Left lung (tissue), 14 donors: ENCODE measurements at places on chromosomes 7 and 10. TPM values are rescaled to one million over a fixed set of nuclear protein-coding genes. Genes with fewer than 3 reads are reported as not detected.

DNA sequence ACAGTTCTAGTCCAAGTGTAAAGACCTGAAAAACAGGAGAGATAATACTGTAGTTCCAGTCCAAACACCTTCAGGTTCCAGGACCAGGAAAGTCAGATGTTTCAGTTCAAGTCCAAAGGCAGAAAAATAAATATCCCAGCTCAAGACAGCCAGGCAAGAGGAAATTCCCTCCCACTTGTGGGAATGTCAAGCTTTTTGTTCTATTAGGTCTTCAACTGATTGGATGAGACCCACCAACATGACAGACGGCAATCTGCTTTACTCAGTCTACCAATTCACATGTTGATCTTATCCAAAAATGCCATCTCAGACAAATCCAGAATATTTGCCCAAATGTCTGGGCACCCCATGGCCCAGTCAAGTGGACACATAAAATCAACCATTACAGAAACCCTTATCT, 33.1 kb downstream of the SEMA3D start:
- DNase-seq: no peak

DNA sequence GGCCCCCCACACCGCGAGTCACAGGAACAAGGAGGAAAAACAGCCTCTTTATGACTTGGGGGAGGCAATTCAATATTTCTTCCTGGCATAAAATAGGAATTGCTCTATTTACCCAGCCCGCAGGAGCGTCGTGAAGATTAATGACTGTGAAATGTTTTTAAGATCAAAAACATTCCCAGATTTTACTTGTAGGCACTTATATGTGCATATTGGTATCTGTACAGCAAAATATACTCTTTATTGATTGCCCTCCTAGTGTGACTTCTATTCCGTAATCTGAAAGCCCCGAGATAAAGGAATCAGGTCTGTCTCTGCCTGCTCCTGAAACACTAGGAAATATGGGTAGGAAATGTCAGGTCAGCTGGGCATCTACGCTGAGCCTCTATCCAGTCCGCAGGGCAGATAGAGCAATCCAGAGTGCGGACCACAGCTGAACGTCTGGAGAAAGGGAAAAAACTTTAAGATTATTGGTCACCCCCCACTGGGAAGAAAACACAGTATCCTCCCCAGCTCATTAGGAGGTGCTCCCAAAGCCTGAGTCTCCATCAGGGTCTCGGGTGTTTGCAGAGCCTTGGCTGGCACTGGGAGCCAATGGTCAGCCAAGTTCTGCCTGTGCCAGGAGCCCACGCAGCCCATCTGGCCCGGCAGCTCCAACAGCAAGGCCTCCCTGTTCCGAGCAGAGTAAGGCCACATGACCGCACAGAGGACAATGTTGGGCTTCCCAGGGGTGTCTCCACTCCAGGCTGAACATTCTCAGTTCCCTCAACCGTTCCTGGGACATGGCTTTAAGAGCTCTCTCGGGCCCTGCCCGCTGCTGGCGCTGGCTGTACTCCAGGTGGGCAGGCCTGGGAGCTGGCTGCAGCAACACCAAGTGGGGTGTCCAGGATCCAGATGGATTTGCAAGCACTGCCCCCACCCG, 7.7 kb downstream of the CTBP2 start:
- peak; percentile 81 for DNase-seq

DNA sequence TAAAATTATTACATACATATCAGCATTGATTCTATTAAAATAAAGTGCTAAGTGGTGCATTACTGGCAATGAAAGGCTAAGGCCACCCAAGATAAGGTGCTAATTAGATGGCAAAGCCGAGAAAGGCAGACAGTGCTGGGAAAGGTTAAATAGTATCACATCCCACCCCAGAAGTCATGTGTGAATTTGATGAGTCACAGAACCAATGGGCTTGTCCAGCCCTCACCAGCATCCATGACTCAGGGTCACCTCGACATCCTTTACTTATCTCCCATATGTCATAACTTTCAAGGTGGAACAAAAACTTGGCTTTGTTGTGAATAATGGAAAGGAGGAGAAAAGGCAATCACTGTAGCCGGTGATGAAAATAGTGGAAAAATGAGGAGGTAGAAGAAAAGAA, 459.1 kb downstream of the PLXNA4 start:
- no peak for DNase-seq

GRCh38 chr10:132186488-132187429, at the start of gene DPYSL4:
Gene DPYSL4 (plus strand): TSS chr10:132186948. CDS start chr10:132187064, 116 bp downstream.
- DNase-seq: peak; percentile 79

GRCh38 chr7:69599955-69600709, 1.9 kb downstream of the AUTS2 start:
- DNase-seq: no peak

DNA sequence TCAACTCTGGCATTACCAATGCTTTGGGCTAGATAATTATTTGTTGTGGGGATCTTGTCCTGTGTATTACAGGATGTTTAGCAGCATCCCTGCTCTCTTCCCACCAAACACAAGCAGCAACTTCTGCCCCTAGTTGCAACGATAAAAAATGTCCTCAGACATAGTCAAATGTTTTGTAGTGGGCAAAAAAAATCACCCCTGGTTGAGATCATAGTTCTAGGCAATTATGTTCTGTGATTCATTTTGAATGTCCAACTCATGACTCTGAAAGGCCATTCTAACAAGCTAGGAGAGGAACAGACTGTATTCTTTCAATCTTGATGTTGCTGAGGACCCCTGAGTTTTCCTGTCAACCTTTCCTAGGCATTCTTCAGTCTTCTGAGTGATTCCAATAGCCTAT, 79.5 kb downstream of the RTKN2 start:
- no peak for DNase-seq

- no peak for DNase-seq
These were observed 201.2 kb upstream of the PRKCQ start for GRCh38 chr10:6781133-6781770.

- DNase-seq: no peak
These were observed 1.1 kb downstream of the JMJD1C start for GRCh38 chr10:63464402-63465292.

DNA sequence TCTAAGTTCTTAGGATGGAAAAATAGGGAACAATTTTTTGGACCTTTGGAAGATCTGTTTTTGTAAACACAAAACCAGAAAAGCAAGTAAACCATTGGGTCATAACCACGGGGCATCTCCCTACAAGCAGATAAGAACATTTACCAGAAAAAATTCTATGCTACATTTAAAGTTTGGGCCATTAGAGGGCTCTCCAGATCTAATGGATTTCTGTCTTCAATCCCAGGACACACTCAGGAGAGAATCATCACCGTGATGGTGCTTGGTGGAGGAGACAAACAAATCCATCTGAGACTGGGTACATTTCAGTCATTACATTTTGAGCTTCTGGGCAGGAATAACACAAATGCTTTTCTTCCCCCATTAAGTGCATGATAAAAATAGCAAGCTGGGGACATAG, 178.4 kb upstream of the TARP start:
- DNase-seq: peak; percentile 17

DNA sequence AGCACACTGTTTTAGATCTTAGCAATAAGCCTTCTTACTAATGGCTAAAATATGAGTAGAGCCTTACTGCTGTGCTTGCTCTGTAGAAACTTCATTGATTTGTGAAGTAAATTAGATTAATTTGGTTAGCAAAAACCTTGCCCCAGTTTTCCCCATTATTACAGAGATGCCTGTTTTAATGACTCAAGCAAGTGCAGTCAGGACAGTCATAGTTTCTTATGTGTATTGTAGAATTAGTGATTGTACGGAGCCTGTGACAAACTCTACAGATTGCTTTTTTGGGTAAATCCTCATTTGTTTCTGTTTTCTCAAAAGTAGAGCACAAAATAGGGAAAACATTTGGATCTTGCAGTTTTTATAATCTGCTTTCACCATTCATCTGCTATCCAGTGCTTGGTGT, 7.0 kb downstream of the TAX1BP1 start:
- no peak for DNase-seq

DNA sequence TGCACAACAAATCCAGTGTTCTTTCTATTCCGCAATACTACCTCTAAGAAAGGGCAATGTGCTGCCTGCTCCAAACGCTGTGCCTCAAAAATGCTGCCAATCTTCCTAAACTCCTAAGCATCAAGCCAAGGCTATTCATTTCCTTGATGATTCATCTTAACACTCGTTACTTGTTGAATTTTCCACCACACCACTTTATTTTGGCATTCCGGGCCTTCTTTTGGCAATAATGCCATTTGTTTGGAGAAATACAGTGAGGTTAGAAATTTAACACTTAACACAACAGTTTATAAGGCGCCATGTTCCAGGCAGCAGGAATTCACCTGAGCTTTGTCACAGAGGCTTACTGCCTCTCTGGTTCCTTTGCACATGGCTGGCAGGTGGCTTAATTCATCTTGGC, 82.6 kb upstream of the ABCB5 start:
- no peak for DNase-seq

GRCh38 chr10:114375047-114375446, 29.3 kb downstream of the AFAP1L2 start:
- DNase-seq: no peak

DNA sequence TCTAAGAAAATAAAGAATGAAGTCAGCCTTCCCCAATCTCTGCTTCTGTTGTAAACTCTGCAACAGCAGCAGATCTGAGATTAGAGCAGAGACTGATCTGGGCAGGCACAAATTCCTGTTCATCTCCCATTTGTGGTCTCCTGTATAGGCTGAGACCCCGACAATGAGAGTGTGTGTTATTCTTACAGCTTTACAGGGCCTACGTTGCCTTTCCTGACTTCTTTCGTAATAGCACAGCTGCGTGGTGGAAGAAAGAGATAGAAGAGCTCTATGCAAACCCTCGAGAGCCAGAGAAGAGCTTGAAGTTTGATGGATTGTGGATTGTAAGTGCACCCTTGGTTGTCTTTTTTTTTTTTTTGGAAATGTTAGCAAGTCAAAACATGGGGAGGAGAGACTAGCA, 72.1 kb downstream of the PRSS58 start:
- DNase-seq: no peak

DNA sequence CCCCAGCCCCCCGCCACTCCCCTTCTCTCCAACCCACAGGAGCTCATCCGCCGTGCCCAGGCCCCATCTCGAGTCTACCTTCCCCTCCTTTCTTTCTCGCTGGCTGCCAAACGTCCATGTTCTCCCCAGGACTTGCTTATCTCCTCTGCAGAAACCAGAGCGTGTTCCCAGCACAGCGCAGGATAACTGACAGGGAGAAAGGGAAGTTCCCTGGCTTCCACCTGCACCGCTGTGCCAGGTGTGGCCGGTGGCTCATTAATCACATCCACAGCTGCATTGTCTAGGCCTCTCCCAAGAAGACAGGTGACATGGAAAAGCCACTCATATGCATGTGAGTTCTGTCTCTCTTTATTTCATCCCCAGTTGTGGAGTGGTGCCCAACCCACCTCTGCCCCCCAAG, 113.2 kb downstream of the ITIH5 start:
- no peak for DNase-seq

DNA sequence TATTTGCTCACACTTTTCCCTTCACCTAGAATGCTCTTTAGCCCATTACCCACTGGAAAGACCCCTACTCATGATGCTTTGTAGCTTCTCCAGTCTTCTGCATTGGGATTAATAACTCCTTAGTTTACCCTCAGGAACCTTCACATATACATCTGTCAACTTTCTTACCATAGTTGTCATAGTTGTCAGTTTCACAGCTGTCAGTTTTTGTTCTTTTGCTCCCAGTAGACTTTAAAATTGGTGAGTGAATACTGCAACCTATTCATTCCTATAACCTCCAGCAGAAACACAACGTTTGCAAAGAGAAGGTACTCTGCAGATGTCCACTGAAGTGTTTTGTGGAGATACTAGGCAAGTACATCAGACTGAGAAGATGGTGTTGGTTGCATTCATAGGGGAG, 2.6 kb downstream of the PON1 start:
- no peak for DNase-seq

DNA sequence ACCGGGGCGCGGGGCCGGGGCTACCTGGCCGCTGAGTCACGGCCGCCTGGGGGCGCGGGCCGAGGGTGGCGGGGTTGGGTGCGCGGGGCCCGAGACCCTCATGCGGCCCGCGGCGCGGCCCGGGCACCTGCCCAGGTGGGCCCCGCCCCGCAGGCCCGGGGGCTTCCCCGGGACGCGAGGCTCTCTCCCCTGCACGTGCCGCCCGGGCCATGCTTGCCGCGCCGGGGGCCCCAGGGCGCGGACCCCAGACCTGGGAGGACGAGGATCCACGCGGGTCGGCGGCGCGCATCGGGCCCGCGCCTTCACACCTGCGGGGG, 402 bp downstream of the MAFK start:
- no peak for DNase-seq

DNA sequence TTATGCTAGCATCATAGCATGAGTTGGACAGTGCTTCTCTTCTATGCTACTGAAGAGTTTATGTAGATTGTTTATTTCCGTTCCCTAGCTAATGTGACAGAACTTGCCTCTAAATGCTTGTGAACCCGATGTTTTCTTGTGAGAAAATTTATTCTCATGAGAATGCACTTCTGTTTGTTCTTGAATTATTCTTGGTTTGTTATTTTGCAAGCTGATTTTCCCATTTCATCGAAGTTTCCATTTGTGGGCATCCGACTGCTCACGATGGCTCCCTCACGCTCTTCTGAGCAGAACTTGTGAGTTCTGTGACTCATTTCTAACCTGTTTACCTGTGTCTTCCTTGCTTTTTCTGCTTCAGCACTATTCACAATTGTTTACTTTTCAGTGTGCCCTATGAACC, 59.9 kb downstream of the WDFY4 start:
- no peak for DNase-seq

GRCh38 chr7:141291541-141291940, 217.7 kb downstream of the TMEM178B start:
- no peak for DNase-seq

DNA sequence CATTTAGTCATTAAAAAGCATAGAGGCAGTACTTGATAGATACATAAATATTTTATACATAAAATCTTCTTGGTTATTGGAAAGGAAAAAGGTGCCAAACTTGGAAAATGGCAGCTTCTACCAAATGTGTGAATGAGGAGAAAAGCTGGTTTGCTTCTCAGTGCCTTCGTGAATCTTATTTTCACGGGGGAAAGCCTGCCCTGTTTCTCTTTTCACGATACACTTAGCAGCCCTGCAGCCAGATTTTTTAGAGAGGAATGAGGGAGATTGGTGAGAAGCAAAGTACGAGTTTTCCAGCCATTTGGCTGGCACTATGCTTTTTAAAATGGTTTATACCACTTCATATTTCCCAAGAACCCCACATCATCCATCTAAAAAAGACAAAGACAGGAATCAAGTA, 22.9 kb upstream of the C1QL3 start:
- no peak for DNase-seq

The CTAGE8 gene
- total RNA-seq: not detected

The SOSTDC1 gene
- 8.8 TPM for total RNA-seq

The GPR26 gene
- total RNA-seq: not detected

The STEAP1 gene
- 23.6 TPM for total RNA-seq

The HMX3 gene
- not detected for total RNA-seq
